Central memory CD8-positive, alpha-beta T cell (primary cell): ENCODE measurements at places on chromosomes 11 and 22.

DNA sequence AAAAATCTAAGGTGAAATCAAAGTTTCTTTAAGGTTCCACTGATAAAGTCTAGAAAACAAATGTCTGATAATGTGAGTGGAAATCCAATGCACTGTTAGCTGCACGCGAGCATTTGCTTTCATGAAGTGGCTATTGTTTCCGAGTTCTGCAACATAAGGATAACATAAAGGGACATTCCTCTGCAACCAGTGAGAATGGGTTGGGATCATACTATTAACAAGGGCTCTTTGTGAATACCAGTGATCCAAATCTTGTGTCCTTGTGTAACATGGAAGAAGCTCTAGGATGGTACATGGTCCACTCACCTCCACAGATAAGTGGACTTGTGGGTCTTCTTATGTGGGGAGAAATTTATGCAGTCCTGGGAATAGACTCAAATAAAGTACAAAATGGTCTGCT lies 24.6 kb downstream of the APIP start:
- DNase-seq, result no peak

DNA sequence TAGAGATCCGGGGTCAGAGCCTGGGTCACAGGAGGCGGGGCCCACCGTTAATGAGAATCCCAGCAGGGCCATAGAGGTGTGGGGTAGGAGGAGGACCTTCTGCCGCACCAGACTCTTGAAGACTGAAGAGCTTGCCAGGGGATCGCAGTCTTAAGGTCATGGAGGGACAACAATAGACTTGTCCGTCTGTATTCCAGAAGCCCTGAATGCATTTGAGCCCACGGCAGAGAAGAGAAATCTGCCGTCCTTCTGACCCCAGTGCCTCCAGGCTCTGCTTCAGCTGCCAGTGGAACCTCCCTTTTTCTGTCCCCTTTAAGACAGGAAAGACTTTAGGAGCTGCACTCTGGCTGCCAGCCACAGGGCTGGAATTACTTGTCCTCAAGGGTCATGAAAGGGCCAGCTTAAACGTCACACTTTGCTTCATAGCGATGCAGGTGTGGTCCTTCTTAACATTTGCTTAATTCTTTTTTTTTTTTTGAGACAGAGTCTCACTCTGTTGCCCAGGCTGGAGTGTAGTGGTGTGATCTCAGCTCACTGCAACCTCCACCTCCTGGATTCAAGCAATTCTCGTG lies 15.5 kb upstream of the ST3GAL4 start:
- DNase-seq, result no peak

DNA sequence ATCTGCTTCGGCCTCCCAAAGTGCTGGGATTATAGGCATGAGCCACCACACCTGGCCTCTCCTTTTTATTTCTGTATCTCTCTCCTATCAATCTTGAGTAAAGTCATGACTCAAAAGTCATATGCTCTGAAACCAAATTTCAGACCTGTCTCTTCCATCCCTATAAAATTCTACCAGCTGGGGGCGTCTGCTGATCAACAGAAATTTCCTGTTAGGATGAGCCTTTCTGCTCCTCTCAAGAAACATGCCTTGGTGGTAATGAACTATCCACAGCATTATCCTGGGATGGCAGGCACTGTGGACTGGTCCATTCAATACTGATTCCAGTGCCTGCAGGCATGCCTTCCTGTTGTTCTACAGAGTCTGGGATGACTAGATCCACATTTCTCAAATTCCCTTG lies 472.6 kb downstream of the NELL1 start:
- DNase-seq, result no peak

DNA sequence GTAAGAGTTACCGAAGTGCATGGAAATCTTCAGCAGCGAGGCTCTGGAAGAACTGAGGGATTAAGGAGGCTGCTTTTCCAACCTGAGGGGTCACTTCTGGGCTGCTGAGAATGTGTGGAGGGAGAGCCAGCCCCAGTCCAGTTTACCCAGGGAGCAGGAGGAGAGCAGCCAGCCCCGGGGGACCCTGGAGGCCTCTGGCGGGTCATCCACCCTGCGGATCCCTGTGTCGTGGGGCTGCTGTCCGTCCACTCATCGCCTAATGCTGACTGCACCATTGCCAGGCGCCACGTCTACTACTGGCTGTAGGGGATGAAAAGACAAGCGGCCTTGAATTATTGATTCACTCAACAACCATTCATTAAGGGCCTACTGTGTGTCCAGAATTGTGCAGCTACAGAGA lies 228.7 kb upstream of the TBCEL start:
- no peak for DNase-seq

- no peak for DNase-seq
Measured at GRCh38 chr22:41928593-41929417, 2.2 kb upstream of the TNFRSF13C start.

GRCh38 chr11:71979094-71979493 lies 19.6 kb upstream of the IL18BP start:
- DNase-seq, result no peak

GRCh38 chr11:34013898-34014571 lies 37.5 kb upstream of the CAPRIN1 start:
- no peak for DNase-seq

DNA sequence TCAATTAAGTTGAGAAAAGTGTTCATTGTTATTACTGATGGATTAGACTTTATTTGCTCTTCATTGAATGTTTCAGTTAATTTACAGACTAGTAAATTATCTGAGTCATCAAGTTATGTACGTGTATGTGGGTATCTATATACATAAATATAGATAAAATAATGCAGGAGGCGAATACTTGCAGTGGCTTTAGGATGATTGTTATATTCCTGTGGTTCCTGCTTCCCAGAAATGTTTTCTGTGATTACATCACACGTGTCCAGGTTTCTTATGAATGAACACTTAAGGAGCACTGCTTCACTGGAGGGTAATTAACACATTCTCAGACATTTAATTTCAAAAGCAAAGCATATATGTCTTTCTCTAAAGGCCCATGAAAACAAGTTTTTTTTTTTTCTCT lies 28.4 kb downstream of the YAP1 start:
- DNase-seq, result no peak

DNA sequence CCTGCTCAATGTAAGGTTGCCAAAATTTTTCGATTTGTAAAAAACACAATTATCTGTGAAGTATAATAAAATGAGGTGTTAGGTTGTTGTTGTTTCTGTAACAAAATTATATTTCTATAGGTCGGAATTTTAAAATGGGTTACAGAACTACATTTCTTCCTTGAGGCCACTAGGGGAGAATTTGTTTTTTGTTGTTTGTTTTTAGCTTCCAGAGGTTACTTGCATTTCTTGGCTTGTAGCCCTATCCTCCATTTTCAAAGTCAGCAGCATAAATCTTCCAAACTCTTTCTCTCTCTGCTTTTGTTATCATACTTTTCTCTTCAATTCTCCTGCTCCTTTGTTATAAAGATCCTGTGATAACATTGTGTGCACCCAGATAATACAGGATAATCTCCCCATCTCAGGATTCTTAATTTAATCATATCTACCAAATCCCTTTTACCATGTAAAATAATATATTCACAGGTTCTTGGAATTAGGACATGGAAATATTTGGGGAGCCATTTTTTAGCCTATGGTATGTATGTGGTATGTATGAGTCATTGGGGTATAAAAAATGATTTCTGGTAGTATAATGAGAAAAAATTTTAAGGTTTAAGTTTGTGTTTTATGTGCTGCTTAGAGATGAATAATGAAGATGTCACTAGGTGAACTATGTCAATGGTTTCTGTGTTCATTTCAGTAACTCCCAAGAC lies 9.4 kb upstream of the PATL1 start:
- DNase-seq, result no peak

DNA sequence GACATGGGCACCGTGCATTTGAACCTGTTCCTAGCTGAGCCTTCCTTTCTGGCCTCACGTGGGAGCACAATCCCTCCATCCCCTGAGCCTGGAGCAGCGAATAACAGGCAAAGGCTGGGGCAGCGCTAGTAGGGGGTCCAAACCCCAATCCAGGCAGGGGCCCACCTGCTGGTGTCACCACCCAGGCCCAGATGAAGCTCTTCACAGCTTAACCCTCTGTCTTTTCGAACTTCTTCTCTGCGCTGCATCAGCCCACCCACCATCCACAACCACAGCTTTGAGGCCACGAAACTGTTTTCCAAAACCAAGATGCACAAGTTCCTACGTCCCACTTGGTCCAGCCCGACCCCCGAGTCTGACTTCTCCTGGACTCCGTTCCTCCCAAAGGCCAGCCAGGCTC lies 11.5 kb downstream of the KCNC1 start:
- no peak for DNase-seq

- DNase-seq, result peak; percentile 75
Measured at GRCh38 chr11:65329944-65330403, 3.7 kb upstream of the DPF2 start.

- DNase-seq, result no peak
Measured at GRCh38 chr11:9075556-9075955, 15.8 kb downstream of the SCUBE2 start.

GRCh38 chr11:43021466-43021865 lies 290.3 kb upstream of the API5 start:
- DNase-seq, result no peak

- no peak for DNase-seq
Measured at GRCh38 chr11:11969380-11970215, 38.8 kb downstream of the DKK3 start.

- no peak for DNase-seq
Measured at GRCh38 chr11:128194216-128194615, 393.1 kb downstream of the ETS1 start.

DNA sequence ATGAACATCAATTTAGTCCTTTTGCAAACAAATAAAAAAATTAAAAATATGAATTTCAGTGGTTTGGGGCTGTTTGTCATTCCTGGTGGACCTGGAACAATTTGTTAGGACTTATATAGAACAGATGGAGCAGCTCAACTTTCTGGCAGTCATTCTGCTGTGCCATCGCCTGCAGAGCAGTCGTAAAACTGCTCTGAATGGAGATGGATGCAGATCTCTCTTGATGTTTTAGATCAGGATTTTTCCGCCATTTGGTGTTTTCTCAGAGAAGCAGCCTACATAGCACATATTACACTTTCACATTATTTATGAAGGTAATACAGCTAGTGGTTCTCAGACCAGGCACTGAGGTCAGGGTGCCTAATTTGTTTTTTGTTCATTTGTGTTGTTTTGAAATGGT lies 31.8 kb upstream of the HSPA8 start:
- DNase-seq, result no peak

GRCh38 chr11:70398834-70399680 lies 728 bp downstream of the CTTN start:
- DNase-seq, result no peak

- no peak for DNase-seq
Measured at GRCh38 chr22:46102752-46103151, 47.6 kb upstream of the PPARA start.

DNA sequence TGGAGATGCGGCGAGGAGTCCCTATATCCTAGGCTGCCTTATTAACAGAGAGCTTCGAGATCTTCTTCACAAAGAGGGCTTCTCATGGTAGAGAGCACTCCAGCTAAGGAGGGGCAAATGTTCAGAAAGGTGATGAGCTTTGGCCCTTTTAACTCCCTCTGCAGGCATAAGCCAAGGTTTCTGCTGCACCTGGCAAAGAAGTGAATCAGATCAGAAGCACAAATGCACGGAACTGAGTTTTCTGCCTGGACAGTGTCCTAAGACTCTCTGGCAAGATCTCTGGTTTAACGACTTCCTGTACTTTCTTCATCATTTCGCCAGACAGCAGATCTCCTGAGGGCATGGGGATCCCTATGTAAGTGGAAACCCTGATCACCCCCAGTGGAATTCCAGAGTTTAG lies 37.2 kb downstream of the POU2AF3 start:
- no peak for DNase-seq

GRCh38 chr11:14396273-14396672 lies 37.3 kb upstream of the RRAS2 start:
- DNase-seq, result no peak

- DNase-seq, result no peak
Measured at GRCh38 chr22:39722032-39722325, 151.4 kb downstream of the CACNA1I start.

DNA sequence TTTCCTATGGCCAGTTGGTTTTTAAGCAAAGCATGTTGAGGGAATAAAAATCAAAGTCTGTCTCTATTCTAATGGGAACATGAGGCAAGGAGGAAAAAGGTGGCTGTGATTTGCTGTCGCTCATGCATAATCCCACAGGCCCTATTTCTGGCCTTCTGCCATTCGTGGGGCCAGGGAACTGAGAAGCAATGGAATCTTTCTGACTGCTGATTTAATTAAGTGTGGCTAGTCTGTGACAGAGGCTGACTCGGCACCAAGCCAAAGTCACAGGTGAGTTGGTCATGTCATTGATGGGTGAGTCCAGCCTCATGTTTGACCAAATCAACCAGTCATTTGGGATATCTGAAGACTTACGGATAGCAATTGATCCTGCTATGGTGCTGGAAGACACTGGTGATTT lies 429.3 kb upstream of the CADM1 start:
- DNase-seq, result no peak

DNA sequence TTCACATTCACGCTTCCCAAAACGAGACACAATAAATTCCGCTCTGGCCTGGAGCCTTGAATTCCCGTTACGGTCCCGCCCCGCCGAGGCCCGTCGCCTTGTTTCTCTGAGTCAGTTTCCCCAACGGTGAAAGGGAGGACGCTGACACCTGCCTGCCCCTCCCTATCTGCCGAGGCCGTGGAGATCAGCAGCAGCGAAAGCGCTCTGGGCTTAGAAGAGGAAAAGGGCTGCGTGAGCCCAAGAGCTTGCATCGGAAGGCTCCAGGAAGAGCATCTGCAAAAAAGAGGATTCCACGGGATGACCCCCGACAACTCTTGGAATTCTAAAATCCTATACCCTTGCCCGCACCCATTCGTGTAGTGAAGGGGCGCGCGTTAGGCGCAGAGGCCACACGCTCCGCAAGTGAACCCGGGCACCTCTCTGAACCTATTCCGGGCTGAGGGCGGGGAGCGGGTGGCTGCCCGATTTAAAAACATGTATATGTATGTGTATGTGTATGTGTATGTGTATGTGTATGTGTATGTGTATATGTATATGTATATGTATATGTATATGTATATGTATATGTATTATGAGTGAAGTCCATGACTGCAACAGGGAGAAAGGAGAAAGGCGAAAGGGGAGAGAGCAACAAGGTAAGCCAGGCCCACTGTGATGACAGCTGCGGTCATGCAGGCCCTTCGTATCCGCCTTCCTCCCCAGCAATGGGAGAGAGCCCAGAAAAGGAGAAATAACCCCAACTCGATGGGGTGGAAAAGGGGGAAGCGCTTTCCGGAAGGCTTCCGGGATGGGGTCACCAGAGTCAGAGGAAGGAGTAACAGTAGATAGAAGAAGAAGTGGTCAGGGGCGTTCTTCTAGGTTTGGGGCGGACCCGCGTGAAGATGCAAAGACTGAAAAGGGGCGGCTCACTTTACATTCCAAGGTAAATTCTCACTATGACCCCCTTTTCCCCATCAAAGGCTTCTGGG lies 948 bp upstream of the MRTFA start:
- no peak for DNase-seq
